ENCODE measurements at places on chromosomes 5 and 9.

DNA sequence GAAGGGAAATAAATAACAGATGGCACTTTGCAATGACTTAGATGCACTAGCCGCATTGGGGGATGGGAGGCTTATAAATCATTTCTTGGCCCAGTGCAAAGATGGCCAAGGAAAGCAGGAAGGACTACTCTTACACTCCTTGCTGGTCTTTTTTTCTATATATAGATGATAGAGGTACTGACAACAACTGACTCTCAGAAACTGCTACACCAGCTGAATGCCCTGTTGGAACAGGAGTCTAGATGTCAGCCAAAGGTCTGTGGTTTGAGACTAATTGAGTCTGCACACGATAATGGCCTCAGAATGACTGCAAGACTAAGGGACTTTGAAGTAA, 1.7 kb downstream of the CCNG1 start:
- peak; percentile 2 for DNase-seq

DNA sequence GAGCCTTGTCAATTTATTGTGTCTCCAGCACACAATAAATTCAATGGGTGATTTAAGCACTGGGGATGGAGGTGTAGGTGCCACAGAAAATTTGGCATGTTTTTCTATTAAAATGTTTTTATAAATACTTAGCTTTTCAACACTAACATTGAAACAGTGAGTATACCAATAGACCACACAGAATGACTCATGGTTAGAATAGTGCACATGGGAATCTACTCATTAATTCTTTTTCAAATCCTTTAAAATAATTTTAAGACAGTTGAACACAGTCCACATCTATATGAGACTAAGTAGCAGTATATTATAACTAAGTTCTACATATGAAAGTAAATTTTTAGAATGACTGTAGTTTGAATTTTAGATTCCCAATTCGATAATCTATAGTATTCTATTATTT, 67.1 kb downstream of the LNPEP start:
- DNase-seq = no peak

DNA sequence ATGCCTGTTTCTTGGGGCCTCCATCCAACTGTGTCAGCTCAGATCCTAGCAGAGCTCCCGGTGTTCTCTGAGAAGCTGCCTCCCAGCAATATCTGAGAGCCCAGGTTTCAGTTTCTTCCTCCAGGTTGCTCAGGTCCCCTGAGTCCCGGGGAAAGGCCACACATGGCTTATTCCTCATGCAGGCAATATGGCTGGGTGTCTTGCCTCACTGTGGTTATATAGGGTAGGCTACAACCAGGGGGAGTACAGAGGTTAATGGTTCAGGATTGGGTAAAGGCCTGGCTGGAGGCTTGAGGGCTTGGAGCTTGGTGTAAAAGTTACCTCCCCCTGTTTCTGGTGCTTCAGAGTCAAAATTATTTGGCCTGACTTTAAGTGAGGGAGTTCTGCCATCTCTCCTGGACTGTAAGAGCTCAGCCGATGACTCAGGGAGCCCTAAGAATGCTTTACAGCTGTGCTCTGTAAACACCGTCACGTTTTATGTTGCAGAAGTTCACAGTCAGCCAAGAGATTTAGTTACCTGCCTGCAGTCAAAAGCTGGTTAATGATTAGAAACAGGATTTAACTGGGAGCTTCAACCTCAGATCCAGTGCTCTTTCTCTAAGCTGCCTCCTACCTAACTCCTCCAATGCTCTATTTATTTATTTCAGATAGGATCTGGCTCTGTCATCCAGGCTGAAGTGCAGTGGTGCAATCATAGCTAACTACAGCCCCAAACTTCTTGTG, 24.3 kb upstream of the UBAP2 start:
- DNase-seq = no peak

GRCh38 chr5:170126626-170127025, 20.9 kb downstream of the FOXI1 start:
- DNase-seq = no peak

DNA sequence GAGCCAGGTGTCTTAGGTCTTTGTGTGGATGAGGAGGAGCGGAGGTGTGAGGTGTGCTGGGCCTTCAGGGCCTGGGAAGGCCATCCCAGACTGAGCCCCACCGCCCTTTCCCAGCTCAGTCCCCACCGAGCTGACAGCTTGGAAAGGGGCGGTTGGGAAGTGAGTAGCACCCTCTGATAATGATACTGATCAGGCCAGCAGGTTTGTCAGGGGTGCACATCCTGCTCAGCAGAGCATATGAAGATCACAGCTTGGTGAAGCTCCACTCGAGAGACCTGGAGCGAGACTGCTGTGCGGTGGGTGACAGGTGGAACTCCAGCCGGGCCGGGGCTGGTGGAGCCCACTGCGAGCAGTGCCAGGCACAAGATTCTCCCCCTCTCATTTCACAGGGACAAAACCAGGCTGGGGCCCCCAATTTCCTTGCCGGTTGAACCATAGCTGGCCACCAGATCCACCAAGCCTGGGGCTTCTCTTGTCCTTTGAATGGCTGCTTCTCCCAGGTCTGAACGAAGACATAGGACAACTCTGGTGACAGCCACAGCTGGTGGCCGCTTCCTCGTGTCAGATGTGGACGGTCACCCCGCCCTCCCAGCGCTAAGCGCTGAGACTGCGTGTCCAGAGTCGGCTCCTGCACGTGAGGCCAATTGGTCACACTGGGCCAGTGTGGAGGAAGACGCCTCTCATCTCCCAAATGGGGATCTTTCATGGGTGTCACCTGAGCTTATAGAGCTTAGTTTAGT, 8.3 kb downstream of the QRFP start:
- DNase-seq = no peak

- DNase-seq = no peak
These were observed 966.3 kb upstream of the C9orf72 start for GRCh38 chr9:28539434-28540070.

DNA sequence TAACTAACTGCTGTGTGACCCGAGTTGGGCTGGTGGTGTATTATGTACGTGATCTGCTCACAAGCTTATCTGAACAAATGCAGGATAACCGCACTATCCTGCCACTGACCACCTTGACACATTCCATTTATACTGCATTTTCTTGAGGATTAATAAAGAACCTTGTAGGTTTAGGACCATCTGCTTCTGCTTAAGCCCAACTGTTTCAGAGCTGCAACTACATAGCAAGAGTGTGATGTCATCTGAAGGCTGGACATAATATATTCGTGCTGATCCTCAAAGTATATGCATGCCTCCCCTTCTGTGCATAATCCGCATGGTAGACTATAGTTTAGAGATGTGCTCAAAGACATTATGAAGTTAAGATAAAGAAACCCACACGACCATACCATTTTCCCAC, 435.9 kb downstream of the BNC2 start:
- no peak for DNase-seq

All from CD4-positive, alpha-beta T cell treated with Interleukin-10 for 1 hour (primary cell).